ENCODE measurements at places on chromosomes 4 and X.

DNA sequence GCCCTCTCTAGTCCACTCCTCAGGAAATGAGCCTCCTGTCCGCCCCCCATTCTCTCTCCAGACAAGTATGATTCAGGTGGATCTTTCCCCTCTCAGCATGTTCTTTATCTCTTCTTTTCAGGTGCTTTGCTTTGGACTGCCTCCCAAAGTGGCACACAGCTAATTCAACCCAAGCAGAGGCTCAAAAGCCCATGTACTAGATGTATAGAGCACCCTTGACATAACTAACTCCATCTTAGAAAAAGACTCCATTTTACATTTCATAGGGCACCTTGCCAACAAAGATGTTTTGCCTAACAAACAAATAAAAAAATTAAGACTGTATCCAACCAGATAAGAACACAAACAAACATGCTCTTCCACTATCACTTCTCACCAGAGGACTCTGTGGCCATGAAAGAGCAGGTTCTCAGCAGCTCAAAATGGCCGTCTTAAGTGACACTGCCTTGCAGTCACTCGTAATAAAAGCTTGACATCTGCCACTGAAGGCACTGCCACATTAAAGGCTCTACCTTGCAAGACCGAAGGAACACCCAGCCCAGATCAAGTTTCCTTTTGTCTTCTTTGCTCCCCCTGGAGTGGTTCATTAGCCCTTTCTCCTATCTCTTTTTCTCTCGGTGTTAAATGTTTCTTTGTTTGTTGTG, 84.9 kb upstream of the TAB3 start:
- DNase-seq: no peak

DNA sequence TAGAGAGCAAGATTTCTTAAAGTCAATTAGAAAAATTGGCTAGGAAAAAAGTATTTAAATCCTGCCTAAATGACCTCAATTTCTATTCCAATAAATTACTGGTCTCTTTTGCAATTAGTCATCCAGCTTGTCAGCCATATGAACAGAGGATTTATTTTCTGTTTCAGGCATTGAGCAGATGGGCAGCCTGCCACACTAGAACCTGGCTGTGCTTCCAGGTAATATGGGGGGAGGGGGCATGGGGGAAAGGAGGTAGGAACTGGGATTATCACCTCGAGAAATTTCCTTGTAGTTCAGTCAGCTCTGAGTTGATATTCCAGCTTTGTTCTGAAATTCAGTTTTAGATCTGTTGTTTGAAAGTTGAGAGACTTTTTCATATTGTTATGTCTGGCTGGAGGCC, 206.3 kb upstream of the LCORL start:
- DNase-seq: no peak

DNA sequence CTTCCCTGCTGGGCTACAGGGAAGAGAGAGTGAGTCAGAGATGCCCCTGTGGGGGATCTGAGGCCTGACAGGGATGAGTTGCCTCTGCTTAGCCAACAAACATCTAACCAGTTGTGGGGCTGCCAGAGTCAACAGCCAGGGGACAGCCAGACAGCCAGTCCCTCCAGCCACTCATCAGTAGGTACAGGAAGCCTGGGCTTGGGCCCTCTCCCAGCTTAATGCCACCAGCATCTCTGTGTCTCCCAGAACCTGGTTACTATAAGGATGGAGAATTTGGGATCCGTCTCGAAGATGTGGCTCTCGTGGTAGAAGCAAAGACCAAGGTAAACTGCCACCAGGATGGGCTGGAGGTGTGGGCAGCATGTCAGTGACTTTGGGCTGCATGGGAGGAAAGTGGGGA, 17.3 kb upstream of the SASH3 start:
- DNase-seq: no peak

DNA sequence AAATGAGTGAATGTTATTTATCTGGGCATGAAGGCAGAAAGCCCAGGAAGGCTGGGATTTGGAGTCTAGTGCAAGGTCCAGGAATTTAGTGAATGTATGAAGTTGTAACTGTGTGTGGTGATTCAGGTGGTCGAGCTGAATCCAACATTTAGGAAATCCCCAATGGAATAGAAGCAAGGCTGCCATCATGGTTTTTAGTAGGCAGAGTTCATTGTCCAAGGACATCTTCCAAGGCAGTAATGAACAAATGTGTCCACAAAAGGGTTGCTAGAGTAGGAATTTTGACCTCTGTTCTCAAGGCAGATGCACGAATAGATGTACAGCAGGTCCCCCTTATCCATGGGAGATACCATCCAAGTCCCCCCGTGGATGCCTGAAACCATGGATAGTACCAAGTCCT, 42.9 kb upstream of the ACSL1 start:
- no peak for DNase-seq

DNA sequence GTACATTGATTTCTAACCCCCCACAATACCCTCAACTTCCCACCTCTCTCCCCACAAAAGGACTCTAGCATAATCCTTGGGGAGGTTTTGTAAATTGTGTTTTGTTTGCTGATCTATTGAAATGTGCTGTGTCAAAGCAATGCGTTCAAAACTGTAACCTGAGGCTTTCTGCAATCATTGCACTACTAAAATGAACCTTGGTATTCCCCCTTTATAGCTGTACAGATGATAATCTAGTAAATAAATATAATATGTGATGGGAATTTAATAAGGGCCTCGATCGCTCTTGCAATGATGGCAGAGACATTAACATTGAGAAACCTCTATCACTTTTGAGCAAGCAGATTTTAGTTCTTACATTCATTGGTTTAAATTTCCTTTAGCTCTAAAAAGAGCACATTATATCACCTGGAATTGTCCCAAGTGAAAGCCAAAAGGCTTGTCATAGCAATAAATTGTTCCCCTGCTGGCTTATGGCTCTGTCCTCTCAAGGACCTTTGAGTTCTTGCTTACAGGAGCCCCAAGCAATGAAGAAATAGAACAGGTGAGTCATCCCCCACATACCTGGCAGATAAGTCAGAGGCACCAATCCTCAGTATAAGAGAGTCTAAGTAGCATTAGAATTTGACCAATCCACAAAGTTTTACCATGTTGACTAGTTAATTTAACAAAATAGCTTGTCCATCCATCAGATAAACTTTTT, 18.4 kb upstream of the ACE2 start:
- no peak for DNase-seq

DNA sequence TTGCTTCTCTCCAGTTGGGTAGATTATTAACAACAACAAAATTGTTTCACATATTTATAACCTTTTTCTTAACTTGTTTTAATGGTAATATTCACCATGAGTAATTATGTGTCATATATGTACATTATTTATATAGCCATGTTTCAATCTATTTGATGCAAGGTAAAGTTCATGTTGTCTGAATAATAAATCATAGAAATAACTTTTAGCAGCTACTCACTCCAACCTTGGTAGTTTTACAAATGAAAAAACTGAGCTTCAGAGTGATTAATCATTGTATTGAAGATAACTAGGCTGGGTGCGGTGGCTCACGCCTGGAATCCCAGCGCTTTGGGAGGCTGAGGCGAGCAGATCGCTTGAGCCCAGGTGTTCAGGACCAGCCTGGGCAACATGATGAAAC, 46.0 kb downstream of the TMA16 start:
- DNase-seq: no peak

DNA sequence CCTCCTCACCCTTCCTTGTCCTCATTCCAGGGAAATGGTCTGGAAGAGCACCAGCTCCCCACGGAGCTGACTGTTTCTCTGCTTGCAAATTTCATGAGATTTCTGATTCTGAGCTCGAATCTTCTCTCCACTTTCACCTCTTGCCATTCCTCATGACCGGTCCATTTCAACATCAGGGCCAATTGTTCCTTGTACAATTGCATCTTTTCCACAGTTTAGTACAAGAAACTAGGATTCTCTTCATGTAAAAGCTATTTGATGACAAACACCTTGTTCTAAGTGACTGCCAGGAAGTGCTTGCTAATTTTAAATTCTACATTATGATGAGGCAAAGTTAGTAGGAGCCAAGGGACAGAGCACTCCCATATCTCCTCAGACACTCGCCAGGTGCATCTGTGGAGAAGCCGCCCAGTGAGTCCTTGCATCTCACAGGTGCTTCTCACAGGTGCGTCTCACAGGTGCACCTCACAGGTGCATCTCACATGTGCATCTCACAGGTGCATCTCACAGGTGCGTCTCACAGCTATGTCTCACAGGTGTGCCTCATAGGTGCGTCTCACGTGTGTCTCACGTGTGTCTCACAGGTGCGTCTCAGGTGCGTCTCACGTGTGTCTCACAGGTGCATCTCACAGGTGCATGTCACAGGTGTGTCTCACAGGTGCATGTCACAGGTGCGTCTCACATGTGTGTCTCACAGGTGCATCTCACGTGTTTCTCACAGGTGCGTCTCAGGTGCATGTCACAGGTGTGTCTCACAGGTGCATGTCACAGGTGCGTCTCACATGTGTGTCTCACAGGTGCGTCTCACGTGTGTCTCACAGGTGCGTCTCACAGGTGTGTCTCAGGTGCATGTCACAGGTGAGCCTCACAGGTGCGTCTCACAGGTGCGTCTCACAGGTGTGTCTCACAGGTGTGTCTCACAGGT, 3.0 kb upstream of the PDE6B start:
- DNase-seq: no peak

DNA sequence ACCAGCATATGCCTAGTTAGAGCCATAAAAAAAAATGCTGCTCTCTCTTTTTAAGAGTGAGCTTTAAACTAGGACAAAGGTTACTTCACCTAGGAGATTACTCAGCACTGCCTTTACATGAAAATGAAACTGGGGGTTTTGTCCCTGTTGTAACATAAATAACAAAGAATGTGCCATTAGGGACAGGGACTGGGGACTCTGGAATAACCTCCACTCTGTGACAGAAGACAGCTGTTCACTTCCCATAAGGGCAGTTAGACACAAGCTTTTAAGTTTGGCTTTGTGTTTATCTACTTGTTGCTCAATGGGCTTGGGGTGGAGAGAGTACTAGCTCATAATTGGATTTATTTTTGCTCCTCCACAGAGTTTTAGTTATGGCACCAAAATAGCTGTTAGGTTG, 11.9 kb downstream of the ENPEP start:
- DNase-seq: no peak

- DNase-seq: no peak
Observed at GRCh38 chr4:39682138-39682537, 15.8 kb upstream of the UBE2K start.

GRCh38 chrX:153522259-153522658, 4.8 kb downstream of the ATP2B3 start:
- DNase-seq: no peak

DNA sequence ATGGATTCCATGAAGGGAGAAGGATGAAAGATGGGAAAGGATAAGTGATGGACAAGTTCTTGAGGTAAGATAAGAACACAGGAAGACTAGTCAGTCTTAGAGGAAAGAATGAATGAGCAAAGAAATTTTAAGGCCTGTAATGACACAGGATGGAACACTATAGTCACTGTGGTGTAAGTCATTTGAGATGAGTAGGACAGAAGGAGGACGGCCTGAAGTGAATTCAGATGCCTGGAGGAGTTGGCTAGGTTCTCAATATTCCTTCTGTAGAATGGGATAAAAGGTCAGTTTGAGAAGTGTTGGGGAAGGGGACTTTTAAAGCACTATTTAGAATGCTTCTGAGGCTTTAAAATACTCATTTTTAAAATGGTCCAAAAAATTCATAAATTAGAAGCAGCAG, 3.9 kb downstream of the MSMO1 start:
- DNase-seq: no peak

GRCh38 chr4:15060213-15060612, 57.9 kb downstream of the CPEB2 start:
- no peak for DNase-seq

- DNase-seq: no peak
Observed at GRCh38 chr4:83606898-83607297, 71.0 kb downstream of the GPAT3 start.

DNA sequence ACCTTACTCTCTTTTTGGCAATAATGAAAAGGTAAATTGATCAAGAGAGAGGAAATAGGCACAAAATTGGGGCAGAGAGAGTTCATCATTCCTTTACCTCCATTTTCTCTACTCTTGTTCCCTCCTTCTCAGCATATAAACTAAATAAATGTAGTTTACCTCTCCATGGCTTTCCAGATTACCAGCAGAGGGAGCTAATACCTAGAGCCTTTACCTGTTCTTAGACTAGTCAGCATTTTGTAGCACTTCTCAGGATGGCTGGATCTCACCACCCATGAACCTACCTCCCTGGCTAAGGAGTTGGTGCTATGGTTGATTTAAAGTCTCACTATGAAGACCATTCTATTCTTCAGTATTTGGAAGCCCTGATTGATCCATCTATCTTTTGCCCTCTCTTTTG, 15.7 kb downstream of the OFD1 start:
- DNase-seq: no peak

DNA sequence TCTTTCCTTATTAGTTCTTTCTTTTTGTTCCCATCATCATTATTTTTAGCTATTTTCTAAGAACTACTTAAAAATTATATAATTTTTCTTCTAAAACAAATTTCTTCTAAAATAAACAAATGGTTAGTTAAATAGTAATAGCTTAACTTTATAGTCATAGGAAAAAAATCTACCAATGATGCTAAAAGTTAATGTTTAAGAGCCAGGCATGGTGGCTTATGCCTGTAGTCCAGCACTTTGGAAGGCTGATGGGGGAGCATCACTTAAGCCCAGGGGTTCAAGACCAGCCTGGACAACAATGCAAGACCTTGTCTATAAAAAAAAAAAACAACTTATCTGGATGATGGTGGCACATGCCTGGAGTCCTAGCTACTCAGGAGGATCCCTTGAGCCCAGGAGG, 127.1 kb upstream of the ANXA3 start:
- DNase-seq: no peak
